ENCODE measurements at places on chromosomes 16 and 17. TPM values are rescaled to one million over a fixed set of nuclear protein-coding genes. Genes with fewer than 3 reads are reported as not detected.

The CD79B gene
- total RNA-seq, result 2.0 TPM

The MT1M gene
- 9.3 TPM for total RNA-seq

GRCh38 chr17:42187833-42188232, 2.6 kb upstream of the HCRT start:
- DNase-seq, result no peak

DNA sequence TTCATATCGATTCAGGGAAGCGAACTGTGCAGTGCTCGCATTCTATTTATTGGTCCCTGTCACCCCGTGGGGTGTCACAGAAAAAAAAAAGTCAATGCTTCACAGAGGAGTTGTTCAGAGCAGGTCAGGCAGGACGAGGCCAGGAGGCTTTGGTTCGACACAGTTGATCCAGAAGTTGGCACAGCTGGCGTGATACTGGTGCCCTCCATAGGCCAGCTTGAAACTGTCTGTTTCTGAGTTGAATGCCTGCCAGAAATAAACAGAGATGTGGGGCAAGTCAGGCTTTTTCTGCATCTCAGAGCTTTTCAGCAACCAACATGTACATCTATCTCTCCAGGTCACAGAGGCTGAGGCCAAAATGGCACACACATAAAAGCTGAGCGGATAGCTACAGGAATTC, 29.1 kb downstream of the DUSP14 start:
- DNase-seq, result no peak

DNA sequence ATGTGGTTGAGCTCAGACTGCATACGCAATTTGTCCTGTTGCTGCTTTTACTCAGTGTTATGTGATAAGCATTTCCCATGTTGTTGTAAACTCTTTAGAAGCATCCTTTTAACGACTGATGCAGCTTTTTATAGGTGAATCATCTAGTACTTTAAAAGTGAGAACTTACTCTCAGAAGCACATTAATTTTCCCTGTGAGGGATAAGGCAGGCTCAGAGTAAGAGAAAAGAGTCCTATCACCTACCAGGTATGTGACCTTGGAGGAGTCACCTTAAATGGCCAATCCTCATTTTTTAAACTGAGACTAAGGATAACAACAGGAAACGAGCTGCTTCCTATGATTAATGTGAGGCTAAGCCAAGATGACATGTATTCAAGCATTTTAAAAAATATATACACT, 34.4 kb upstream of the GAN start:
- no peak for DNase-seq

GRCh38 chr17:616407-616806, 98.2 kb downstream of the VPS53 start:
- DNase-seq, result no peak

DNA sequence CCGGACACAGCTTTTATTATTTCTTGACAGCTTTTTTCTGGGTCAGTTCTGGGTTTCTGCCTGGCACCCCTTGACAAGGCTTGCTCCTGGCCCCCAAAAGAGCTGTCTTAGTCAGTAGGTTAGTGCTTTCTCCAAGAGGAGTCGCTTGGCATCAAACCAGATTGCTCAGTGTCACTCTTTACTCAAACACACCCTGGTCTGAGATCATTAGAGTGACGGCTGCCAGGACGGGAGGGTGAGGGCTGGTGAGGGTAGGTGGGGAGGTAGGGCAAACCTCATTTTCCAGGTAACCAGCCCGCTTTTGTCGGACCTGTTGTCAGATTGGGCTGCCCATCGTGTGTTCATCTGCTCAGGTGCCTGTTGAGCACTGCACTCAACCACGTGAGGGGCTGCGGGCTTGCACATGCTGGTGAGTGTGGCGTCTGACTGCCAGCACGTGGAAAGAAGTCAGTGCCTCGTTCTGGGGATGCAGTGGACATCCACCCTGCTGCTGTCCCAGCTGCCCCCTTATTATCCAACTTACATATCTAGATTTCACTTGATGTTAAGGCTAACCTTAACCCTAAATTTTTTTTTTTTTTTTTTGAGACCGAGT, 12.4 kb downstream of the TMEM94 start:
- DNase-seq, result no peak

DNA sequence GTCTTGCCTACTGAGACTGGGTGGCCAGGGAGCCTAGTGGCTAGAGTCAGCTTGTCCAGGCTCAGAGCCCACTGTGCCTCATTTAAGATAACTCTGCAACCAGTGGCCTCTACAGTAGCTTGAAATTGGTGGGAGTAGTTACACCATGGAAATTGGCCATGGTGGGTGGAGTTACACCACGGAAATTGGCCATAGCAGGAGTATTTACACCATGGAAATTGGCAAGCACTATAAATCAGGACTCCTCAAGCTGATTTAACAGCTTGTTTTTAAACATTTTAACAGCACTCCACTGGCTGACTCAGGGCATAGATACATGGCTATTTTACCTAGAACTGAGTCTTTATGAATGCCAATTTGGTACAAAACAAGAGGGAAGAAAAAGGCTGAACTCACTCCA, 27.7 kb upstream of the AKTIP start:
- DNase-seq, result no peak

The CSH1 gene
- total RNA-seq, result not detected

GRCh38 chr17:71057938-71058337, 888.6 kb downstream of the KCNJ2 start:
- DNase-seq, result no peak

DNA sequence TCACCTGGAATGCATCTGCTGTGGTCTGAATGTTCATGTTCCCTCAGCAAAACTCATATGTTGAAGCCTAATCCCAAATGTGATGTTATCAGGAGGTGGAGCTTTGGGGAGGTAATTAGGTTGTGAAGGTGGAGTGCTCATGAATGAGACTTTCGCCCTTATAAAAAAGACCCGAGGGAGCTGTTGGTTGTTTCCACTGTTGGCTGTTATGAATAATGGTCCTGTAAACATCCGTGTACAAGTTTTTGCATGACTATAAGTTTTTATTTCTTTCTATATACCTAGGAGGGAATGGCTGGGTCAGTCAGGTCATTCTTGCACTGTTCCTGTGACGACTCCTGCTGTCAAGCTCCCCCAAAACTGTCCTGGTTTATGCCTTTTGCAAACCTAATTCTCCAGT, 9.6 kb upstream of the CHP2 start:
- no peak for DNase-seq

The C17orf78 gene
- total RNA-seq, result not detected

The TOM1L1 gene
- 8.9 TPM for total RNA-seq

The PROCA1 gene
- 5.0 TPM for total RNA-seq

GRCh38 chr16:86387468-86388440, 122.6 kb upstream of the FOXF1 start:
- no peak for DNase-seq

The ST6GALNAC2 gene
- total RNA-seq, result 61.6 TPM

- DNase-seq, result no peak
Observed at GRCh38 chr16:25855818-25856217, 164.1 kb downstream of the HS3ST4 start.

- DNase-seq, result no peak
Observed at GRCh38 chr16:23771027-23771426, 16.2 kb downstream of the CHP2 start.

DNA sequence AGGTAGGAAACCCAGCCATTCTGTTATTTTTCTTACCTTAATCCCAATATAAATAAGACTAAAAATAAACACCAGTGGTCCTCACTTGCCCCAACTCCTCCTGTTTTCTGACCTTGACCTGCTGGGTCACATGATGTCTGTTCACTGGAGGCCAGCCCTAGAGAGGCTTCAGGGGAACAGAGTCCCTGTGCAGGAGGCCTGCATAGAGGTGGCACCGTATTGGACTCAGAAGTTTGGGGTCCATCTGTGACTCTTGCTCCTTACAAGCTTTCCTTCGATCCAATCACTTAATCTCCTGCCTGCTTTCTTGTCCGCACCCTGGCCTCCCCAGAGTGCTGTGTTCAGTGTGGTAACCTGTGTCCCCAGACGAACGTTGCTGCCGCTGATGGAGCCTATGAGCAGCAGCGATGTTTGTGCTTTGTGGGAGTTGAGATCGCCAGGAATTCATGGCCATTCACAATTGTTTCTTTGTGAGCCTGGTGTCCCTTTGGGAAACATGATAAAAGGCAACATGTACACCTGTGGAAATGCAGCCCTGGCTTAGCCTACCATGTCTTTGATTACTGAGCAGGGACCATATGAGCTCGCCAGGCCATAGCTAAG, 4.7 kb downstream of the IGSF6 start:
- DNase-seq, result no peak

The DOC2B gene
- total RNA-seq, result 4.5 TPM

GRCh38 chr17:72922219-72922618, 170.3 kb downstream of the SLC39A11 start:
- no peak for DNase-seq

GRCh38 chr16:2033057-2033908, 6.6 kb downstream of the NHERF2 start:
- DNase-seq, result no peak

DNA sequence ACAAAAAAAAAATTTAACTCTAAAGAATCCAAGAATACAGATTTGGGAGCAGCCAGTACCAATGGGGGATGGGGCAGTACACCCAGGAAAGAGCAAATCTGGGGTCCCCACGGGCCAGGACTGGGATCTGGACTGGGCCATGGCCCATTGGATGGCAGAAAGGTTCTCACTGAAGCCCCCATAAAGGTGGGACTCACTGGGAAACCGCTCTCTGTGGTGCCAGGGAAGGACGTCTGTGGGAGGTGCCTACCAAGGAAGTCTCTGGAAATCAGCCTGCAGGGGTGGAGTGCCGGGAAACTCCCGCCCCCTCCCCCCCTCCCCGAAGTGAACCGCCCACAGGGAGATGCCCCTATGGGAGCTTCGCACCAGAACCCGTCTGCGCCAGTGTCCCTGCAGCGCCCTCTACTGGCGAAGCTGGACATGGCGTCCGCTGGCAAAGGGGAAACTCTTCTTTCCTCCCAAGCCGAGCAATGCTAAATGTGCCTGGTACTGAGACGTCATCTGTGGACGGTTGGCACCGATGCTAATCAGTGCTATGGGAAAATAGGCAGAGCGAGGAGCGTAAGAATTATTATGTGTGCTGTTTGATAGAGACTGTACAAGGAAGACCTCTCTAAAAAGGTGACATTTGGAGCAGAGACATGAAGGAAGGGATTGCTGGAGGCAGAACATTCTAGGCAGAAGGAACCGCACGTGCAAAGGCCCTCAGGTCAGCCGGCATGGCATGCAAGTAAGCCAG, 671.1 kb downstream of the WWOX start:
- peak; percentile 87 for DNase-seq

DNA sequence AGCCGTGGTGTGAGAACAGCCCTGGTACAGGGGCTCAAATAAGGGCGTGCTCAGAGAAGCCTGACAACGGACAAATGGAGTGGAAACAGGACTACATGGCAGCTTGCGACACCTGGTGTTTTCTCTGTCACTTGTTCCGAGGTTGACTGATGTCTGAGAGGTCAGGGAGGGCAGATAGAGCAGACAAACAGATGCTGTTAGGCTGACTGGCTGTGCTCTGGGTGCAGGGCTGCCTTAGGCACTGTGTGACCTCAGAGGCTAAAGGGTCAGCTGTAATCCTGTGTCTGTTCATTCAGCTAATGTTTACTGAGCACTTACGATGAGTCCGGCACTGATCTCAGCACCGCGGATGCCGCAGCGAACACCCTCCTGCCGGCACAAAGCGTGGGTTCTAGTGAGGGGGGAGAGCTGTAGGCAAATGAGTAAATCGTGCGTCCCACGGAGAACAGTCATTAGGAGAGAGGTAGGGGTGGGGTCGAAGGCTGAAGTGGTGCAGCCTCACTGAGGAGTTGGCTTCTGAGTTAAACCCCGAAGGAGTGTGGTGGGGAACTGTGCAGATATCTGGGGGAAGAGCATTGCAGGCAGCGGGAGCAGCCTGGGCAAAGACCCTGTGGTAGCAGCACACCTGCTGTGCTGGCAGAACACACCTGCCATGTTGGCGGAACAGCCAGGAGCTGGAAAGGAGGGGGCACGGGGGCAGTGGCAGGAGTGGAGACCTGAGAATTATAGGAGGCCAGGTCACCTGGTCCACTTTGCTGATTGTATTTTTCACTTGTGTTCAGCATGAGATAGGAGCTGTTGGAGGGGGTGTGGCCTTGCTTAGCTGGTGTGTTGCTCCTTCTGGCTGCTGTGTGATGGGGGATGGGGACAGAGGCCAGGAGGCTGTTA, 35.0 kb downstream of the GPT2 start:
- no peak for DNase-seq
